H9 (cell line): ENCODE measurements at places on chromosomes 5 and 9. TPM values are rescaled to one million over a fixed set of nuclear protein-coding genes. Genes with fewer than 3 reads are reported as not detected.

GRCh38 chr5:66666778-66667177 lies 70.6 kb downstream of the MAST4 start:
- no peak overlapping the region for H3K4me3 ChIP-seq
- H3K27me3 ChIP-seq: no peaks in the 10 kb centered on the region
- DNase-seq: no peak

DNA sequence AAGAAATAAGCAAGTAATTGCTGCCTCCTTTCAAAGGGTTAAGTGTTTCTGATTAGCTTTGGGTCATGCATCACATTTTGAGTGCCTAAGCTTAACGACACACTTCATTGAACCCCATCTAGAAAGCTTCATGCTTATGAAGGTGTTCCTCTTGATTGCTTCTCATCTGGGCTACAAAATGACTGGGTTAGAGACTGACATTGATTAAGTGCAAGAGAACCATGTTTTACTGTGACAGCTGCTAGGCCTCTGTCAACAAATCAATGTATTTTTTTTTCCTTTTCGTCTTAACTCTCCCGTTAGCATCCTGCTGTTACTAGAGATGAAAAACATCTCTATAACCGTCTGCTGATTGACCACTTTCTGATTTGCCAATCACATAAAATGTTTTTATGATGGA lies 725.0 kb downstream of the TLE1 start:
- H3K36me3 ChIP-seq: peaks cover 9% of the 10 kb centered on the region; the same call in 2 of the 3 replicates
- H3K27ac ChIP-seq: no peak overlapping the region
- no peaks in the 10 kb centered on the region for H3K27me3 ChIP-seq
- DNase-seq: no peak
- H3K4me3 ChIP-seq: no peak overlapping the region

DNA sequence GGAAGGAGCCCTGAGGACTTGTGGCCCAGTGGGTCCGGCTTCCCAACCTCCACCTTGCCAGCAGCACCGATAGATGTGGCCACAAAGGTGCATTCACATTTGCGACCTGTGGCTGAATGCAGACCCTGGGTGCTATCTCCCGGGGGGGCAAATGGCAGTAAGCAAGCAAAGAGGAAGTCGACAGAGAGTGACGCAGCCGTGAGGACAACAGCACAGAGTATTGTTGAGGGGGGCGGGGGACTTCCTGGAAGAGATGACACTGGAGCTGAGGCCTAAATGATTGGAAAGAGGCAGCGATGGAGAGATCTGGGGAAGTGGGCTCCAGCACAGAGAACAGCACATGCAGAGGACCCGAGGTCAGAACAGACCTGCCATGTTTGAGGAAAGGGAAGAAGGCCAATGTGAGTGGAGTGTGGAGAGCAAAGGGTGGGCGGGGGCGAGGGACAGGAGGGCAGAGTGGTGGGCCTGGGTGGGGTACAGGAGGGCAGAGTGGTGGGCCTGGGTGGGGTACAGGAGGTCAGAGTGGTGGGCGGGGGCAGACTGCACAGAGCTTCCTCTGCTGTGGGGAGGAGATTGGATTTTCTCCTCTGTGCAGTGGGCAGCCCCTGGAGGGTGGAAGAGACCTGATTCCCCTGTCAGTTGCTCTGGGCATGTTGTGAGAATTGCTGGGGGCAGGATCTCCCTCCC lies 42.6 kb downstream of the ADAMTS2 start:
- 0 out of 3 replicates have a peak, but pooled peaks cover 2% of the 10 kb centered on the region for H3K36me3 ChIP-seq
- no peak for DNase-seq
- no peak overlapping the region for H3K27ac ChIP-seq
- H3K4me1 ChIP-seq: no peaks in the 10 kb centered on the region

The HAVCR2 gene
- not detected in 2 replicates for total RNA-seq

The REEP2 gene
- total RNA-seq: 44.3 and 49.0 TPM in 2 replicates

DNA sequence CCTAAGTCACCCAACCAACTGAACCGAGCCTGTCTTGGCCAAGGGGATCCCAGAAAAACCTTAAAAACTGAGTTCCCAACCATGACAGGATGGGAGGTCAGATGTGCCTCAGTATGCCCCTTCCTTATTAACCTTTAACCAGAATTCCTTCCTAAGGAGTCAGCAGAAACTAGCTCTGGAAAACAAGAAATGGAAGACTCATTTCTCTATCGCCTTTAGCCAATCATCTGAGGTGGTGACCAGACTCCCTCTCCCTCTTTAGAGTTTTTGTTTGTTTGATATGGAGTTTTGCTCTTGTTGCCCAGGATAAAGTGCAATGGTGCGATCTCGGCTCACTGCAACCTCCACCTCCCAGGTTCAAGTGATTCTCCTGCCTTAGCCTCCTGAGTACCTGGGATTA lies 37.5 kb downstream of the SLC28A3 start:
- H3K27ac ChIP-seq: no peak overlapping the region
- no peaks in the 10 kb centered on the region for H3K36me3 ChIP-seq
- no peak for DNase-seq
- no peaks in the 10 kb centered on the region; the same call in 1 of the 2 replicates for H3K4me1 ChIP-seq

The SPINK13 gene
- not detected in 2 replicates for total RNA-seq

The PRRX2 gene
- 3.9 and 4.2 TPM in 2 replicates for total RNA-seq

DNA sequence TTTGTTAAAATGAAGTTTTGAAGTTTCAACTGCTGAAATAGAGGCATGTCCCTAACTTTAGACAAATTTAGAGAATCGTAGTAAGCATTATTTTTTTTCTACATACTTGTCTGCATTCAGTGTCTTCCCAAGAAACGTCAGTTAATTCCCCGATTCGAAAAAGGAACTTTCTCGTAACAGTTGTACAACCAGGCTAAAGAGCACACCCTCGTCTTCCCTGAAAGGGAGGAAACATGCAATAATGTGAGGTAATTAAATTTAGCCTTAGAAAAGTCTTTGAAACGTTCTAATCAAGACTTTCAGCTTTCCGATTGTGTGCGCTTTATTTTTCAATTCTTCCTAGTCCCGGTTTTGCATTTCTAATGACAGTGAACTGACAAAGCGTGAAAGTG lies 374 bp upstream of the SLC1A3 start:
- no peak for DNase-seq
- no peak overlapping the region for H3K27ac ChIP-seq
- peaks cover 6% of the 10 kb centered on the region; the same call in 1 of the 2 replicates for H3K4me1 ChIP-seq
- no peaks in the 10 kb centered on the region for H3K27me3 ChIP-seq

DNA sequence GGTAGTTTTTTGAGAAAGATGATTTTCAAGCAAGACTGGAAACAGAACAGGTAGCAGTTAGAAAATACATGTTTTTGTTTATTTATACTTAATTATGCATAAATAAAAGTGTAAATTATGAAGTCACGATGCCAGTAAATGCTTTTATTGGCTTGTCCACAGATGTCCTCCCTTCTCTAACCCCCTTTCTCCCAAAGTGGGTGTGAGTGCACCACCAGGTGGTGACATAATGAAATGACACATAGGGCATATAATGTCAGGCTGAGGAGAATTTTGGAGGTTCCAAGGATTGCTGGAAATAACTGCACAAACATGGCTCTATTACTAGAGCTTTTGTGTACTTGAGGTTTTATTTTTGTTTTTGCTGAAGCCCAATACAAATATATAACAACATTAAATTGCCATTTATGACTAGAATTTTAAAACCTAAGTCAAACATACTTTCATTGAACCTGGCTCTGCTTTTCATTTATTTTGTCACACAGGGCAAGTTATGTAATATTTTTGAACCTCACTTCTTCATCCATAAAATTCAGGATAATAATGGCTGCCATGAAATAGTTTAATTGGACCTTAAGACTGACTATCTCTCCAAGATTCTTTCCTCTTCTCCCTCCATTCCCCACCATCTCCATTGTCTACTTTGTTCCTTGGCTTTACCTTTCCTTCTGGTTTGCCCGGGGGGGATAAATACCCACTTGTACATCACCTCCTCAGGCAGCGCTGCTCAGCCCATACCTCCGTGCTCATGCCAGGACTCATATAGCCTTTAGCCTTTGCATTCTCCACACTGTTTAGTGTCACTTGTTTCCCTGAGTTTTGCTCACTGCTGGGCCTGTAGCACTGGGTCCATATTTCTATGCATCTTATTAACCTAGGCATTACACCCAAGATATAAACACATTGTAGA lies 168.8 kb downstream of the PDE4D start:
- H3K27ac ChIP-seq: no peak overlapping the region
- DNase-seq: peak; percentile 38
- peaks cover 2% of the 10 kb centered on the region; the same call in 1 of the 3 replicates for H3K36me3 ChIP-seq
- no peaks in the 10 kb centered on the region for H3K4me1 ChIP-seq

DNA sequence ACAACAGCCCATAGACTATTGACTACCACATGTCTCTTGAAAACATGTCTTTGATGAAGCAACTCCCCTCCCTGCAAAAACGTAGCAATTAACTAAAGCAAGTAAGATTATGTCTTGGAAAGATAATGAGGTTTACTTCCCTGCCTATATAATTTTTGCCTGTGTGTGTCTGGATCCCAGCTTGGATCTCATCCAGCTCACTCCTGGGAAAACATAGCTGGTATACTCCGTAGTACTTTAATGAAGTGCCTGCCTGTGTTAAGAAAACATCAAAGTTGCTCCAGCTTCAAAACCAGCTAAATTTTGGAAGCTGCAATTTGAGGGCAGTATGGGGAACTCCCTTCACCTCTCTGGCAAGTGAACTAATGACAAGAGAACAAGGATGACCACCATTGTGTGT lies 182.6 kb upstream of the C9orf72 start:
- H3K27ac ChIP-seq: no peak overlapping the region
- peaks cover 12% of the 10 kb centered on the region for H3K4me1 ChIP-seq
- H3K4me3 ChIP-seq: no peak overlapping the region

The CARTPT gene
- total RNA-seq: not detected in 2 replicates

DNA sequence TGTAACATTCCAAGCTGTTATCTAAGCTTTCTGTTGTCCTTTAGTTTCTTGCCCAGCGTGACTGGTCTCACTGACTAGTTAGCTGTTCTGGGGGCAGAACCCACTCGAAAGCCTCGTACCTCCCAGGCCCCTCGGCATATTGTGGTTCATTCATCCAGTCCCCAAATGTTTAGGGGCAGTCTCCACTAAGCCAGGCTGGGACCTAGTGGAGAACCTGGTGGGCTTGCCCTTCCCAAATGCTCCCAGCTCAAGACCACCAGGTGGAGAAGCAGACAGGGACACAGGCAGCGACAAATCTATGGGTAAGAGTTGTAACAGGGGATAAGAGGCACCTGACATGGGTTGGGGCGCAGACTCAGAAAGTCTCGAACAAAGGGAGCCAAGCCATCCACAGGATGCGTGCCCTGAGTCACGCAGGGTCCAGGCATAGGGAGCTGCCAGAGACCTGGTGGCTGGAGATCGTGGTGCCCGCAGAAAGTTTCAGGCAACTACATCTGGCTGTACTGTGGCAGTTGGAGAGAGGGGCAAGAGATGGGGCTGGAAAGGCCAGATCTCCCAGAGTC lies 851 bp upstream of the EEIG1 start:
- peaks cover 7% of the 10 kb centered on the region for H3K4me1 ChIP-seq
- H3K27me3 ChIP-seq: no peaks in the 10 kb centered on the region
- no peak for DNase-seq
- no peaks in the 10 kb centered on the region; the same call in 2 of the 3 replicates for H3K36me3 ChIP-seq
- H3K4me3 ChIP-seq: peak overlapping the region; percentile 78

- H3K27me3 ChIP-seq: no peaks in the 10 kb centered on the region
- H3K4me1 ChIP-seq: peaks cover 5% of the 10 kb centered on the region
- H3K4me3 ChIP-seq: no peak overlapping the region
- no peak for DNase-seq
These were observed 4.0 kb upstream of the FCHO2 start for GRCh38 chr5:72951671-72952468.

DNA sequence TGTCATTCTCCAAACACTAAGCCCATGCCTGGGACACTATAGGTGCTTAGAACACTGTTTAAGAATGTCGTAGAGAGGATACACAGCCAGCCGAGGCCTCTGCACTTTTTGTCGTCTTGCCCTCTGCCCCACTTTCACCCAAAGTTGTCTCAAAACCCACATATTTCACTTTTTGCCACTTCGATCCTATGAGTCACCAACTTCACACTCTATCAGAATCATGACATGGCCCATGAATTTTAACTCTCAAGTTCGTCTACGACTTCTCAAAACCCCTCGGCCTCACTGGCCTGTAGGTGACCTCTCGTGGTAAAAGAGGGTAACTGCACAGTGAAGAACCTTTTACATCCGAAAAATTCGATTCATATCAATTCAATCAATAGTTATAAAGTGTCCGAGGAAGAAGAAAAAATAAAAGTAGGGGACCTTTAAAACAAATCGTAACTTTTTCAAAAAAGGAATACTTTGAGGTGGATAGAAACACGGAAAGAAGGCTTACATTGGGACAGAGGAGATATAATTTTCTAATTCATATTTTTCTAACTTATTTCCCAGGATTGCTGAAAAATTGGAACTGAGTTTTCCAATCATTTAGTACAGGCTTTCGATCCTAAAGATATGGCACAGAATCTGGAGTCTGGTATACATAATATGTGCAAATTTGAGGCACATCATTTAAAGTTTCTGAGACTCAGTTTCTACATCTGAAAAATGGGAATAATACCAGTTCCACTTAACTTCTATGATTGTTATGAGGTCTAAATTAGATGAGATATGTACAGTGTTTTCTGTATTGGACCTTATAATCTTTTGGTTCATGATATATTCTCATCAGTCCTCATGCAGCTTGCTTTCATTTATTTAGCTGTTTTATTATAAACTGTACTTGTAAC lies 122.6 kb downstream of the APBA1 start:
- peaks cover 2% of the 10 kb centered on the region; the same call in 1 of the 2 replicates for H3K4me1 ChIP-seq
- DNase-seq: no peak
- no peaks in the 10 kb centered on the region for H3K27me3 ChIP-seq
- no peaks in the 10 kb centered on the region for H3K36me3 ChIP-seq

GRCh38 chr9:134331186-134332025 lies 5.2 kb downstream of the RXRA start:
- no peaks in the 10 kb centered on the region for H3K36me3 ChIP-seq
- no peak overlapping the region for H3K27ac ChIP-seq
- DNase-seq: no peak

- H3K4me3 ChIP-seq: no peak overlapping the region
- no peaks in the 10 kb centered on the region; the same call in 2 of the 3 replicates for H3K36me3 ChIP-seq
- no peak overlapping the region for H3K27ac ChIP-seq
- H3K4me1 ChIP-seq: no peaks in the 10 kb centered on the region
- no peaks in the 10 kb centered on the region for H3K27me3 ChIP-seq
These were observed 476.4 kb downstream of the ISL1 start for GRCh38 chr5:51859624-51860023.

- peak overlapping the region; percentile 10; the same call in 1 of the 2 replicates for H3K4me3 ChIP-seq
- H3K27me3 ChIP-seq: no peaks in the 10 kb centered on the region
- H3K27ac ChIP-seq: peak overlapping the region; percentile 48
- DNase-seq: peak; percentile 58
- peaks cover 15% of the 10 kb centered on the region; the same call in 1 of the 2 replicates for H3K4me1 ChIP-seq
These were observed 198.1 kb downstream of the EFNA5 start for GRCh38 chr5:107472620-107473064.

- no peaks in the 10 kb centered on the region for H3K4me1 ChIP-seq
- no peaks in the 10 kb centered on the region for H3K27me3 ChIP-seq
- no peak overlapping the region for H3K27ac ChIP-seq
- no peaks in the 10 kb centered on the region for H3K36me3 ChIP-seq
- no peak overlapping the region for H3K4me3 ChIP-seq
These were observed 141.8 kb downstream of the SLCO4C1 start for GRCh38 chr5:102154291-102154690.

The KLHL9 gene
- 17.4 and 18.2 TPM in 2 replicates for total RNA-seq

- no peak for DNase-seq
- H3K4me1 ChIP-seq: no peaks in the 10 kb centered on the region; the same call in 1 of the 2 replicates
- no peaks in the 10 kb centered on the region for H3K27me3 ChIP-seq
- H3K4me3 ChIP-seq: no peak overlapping the region
- H3K36me3 ChIP-seq: no peaks in the 10 kb centered on the region
These were observed 658.5 kb downstream of the BNC2 start for GRCh38 chr9:16211946-16212345.

The SOX30 gene
- total RNA-seq: 0.13 TPM in 1 of 2 replicates, not detected in the other

The GABRA1 gene
- total RNA-seq: not detected in 2 replicates

The DBH gene
- total RNA-seq: not detected in 2 replicates

The PITX1 gene
- not detected in 2 replicates for total RNA-seq

The OMD gene
- total RNA-seq: not detected in 2 replicates

- DNase-seq: no peak
- no peak overlapping the region for H3K27ac ChIP-seq
- H3K4me1 ChIP-seq: peaks cover 12% of the 10 kb centered on the region
- H3K4me3 ChIP-seq: no peak overlapping the region
- H3K36me3 ChIP-seq: no peaks in the 10 kb centered on the region
These were observed 91.4 kb downstream of the C9orf152 start for GRCh38 chr9:110116543-110116885.
